A549 treated with CpdA at 1 μM for 4 hours (cell line): ENCODE measurements at places on chromosomes 2 and 18. TPM values are rescaled to one million over a fixed set of nuclear protein-coding genes. Genes with fewer than 3 reads are reported as not detected.

TTN gene
- under 0.01 to 0.03 TPM (median 0.01 TPM) in 4 of 5 replicates, not detected in the other for total RNA-seq

RMDN2 gene
- total RNA-seq = 4.2 to 6.2 TPM (median 5.3 TPM) in 5 replicates

ACVR1C gene
- total RNA-seq = 0.01 to 0.05 TPM (median 0.02 TPM) in 4 of 5 replicates, not detected in the other

AQP12A gene
- total RNA-seq = not detected in 5 replicates

HS6ST1 gene
- total RNA-seq = 11.5 to 14.3 TPM (median 12.9 TPM) in 5 replicates

UGT1A4 gene
- 0.07 TPM in 1 of 5 replicates, not detected in the others for total RNA-seq

RNF144A gene
- 5.2 to 7.5 TPM (median 7.3 TPM) in 5 replicates for total RNA-seq

ERCC3 gene
- 48.0 to 52.0 TPM (median 50.2 TPM) in 5 replicates for total RNA-seq

CHRNA1 gene
- not detected in 5 replicates for total RNA-seq

KIF1A gene
- total RNA-seq = 0.65 to 1.3 TPM (median 0.76 TPM) in 5 replicates

SP9 gene
- 2.4 to 4.0 TPM (median 3.3 TPM) in 5 replicates for total RNA-seq

NTSR2 gene
- total RNA-seq = 0.05 TPM in 1 of 5 replicates, not detected in the others

DTNA gene
- 0.15 to 0.98 TPM (median 0.30 TPM) in 4 of 5 replicates, not detected in the other for total RNA-seq
